SK-N-SH (cell line): ENCODE measurements at places on chromosomes 5 and 9. TPM values are rescaled to one million over a fixed set of nuclear protein-coding genes. Genes with fewer than 3 reads are reported as not detected.

Gene CDC26
- polyA plus RNA-seq, result 29.6 and 31.0 TPM in 2 replicates

Gene FNIP1
- polyA plus RNA-seq, result 2.4 and 3.7 TPM in 2 replicates

DNA sequence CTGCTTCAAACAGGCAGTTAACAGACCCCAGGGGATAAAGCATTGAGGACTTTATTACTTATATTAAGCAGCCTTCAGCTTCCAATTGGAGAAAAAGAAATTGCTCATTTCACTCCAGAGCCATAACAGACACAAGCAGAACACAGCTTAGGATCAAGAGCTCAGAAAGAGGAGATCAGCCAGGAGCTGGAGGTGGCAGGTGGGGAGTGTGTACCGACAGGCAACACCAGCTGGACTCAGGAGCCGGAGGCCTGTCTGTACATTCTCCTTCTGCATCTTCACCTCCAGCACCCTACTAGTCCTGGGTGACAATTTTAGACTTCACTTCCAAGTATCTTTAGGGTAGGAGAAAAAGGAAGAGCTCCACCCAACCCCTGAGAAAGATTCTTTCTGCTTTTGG is 35.8 kb downstream of the NRG2 start:
- no peaks in the 10 kb centered on the region for H3K36me3 ChIP-seq
- no peak overlapping the region for H3K27ac ChIP-seq
- H3K4me3 ChIP-seq, result no peak overlapping the region
- H3K27me3 ChIP-seq, result no peaks in the 10 kb centered on the region
- no peaks in the 10 kb centered on the region; the same call in 1 of the 2 replicates for H3K4me1 ChIP-seq

Gene GPR150
- polyA plus RNA-seq, result 0.06 and 0.07 TPM in 2 replicates

DNA sequence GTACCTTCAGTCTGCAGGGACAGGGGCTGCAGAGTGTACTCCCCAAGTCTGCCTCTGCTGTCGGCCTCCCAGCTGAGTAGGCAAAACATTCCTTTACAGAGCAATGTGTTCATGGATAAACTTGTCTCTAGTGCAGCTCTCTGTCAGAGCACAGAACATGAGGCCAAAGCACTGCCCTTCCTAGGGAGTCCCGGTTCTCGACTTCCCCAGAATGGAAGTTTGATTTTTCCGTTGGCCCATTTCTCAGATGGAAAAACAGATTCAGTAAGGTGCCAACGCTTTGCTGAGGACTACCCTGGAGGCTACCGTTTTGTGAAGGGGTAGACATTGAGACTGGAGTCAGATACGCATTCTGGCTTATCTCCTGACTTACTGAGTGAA is 422 bp upstream of the TRIM32 start:
- H3K27ac ChIP-seq, result peak overlapping the region; percentile 82
- no peaks in the 10 kb centered on the region for H3K27me3 ChIP-seq
- no peak for DNase-seq
- peaks cover 8% of the 10 kb centered on the region; the same call in 1 of the 2 replicates for H3K4me1 ChIP-seq
- peak overlapping the region; percentile 83 for H3K4me3 ChIP-seq

DNA sequence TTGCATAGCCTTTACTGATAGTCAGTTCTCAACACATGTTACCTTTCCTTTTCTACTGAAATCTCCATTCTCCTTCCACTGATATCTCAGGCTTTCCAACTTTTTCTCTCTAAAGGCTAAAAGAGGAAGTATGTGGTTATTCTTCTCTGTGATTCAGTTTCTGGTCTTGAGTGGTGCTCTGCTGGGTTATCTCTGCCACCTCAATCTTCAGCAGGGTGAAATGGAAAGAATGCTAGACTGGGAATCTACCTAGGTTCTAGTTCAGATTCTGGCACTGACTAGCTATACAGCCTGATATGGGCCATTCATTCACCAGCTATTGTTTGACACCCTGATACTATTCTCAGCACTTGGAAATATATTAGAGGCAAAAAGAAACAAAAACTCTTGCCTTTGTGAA is 124.9 kb upstream of the GRIA1 start:
- H3K36me3 ChIP-seq, result no peaks in the 10 kb centered on the region
- H3K27me3 ChIP-seq, result no peaks in the 10 kb centered on the region
- DNase-seq, result no peak
- no peak overlapping the region for H3K27ac ChIP-seq

Gene MAP3K1
- polyA plus RNA-seq, result 2.2 and 3.5 TPM in 2 replicates

Gene HABP4
- 18.4 and 19.0 TPM in 2 replicates for polyA plus RNA-seq

GRCh38 chr9:12846035-12846434 is 71.2 kb downstream of the LURAP1L start:
- no peaks in the 10 kb centered on the region for H3K27me3 ChIP-seq
- no peak for DNase-seq
- no peaks in the 10 kb centered on the region for H3K4me1 ChIP-seq
- H3K4me3 ChIP-seq, result no peak overlapping the region
- no peak overlapping the region for H3K27ac ChIP-seq

- H3K4me1 ChIP-seq, result no peaks in the 10 kb centered on the region
- no peak for DNase-seq
- H3K36me3 ChIP-seq, result no peaks in the 10 kb centered on the region
- H3K4me3 ChIP-seq, result no peak overlapping the region
- H3K27me3 ChIP-seq, result no peaks in the 10 kb centered on the region
- no peak overlapping the region; the same call in 1 of the 2 replicates for H3K27ac ChIP-seq
Measured at GRCh38 chr5:137248527-137248926, 250.6 kb downstream of the SPOCK1 start.

- H3K36me3 ChIP-seq, result no peaks in the 10 kb centered on the region
- peak overlapping the region; percentile 78 for H3K27ac ChIP-seq
- DNase-seq, result peak; percentile 34
- peaks cover 6% of the 10 kb centered on the region for H3K4me1 ChIP-seq
- no peaks in the 10 kb centered on the region for H3K27me3 ChIP-seq
Measured at GRCh38 chr5:82909771-82910170, 167.4 kb downstream of the TMEM167A start.

Gene CDX1
- polyA plus RNA-seq, result 0.23 and 0.26 TPM in 2 replicates

- DNase-seq, result peak; percentile 71
- H3K27ac ChIP-seq, result no peak overlapping the region
- H3K27me3 ChIP-seq, result no peaks in the 10 kb centered on the region
- H3K36me3 ChIP-seq, result no peaks in the 10 kb centered on the region
- no peak overlapping the region for H3K4me3 ChIP-seq
Measured at GRCh38 chr9:89750117-89750791, 145.4 kb downstream of the GADD45G start.

DNA sequence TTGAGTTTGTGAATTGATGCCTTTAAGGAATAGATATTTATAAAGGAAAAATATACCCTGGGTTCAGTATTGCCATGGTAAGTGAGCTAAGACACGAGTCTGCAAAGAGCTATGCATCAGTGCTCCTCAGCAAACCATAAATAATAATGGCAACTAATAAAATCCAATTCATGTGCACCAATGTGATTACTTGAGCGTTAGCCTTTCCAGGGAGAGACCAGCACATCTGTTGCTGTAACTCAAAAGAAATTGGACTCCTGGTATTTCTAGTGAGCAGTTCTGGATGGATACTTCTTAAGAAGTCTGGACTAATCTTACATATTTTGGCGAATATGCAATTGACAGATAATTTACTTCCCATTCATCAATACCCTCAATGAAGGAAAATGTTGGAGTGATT is 373.3 kb downstream of the ARHGEF28 start:
- H3K36me3 ChIP-seq, result no peaks in the 10 kb centered on the region
- H3K4me3 ChIP-seq, result no peak overlapping the region

DNA sequence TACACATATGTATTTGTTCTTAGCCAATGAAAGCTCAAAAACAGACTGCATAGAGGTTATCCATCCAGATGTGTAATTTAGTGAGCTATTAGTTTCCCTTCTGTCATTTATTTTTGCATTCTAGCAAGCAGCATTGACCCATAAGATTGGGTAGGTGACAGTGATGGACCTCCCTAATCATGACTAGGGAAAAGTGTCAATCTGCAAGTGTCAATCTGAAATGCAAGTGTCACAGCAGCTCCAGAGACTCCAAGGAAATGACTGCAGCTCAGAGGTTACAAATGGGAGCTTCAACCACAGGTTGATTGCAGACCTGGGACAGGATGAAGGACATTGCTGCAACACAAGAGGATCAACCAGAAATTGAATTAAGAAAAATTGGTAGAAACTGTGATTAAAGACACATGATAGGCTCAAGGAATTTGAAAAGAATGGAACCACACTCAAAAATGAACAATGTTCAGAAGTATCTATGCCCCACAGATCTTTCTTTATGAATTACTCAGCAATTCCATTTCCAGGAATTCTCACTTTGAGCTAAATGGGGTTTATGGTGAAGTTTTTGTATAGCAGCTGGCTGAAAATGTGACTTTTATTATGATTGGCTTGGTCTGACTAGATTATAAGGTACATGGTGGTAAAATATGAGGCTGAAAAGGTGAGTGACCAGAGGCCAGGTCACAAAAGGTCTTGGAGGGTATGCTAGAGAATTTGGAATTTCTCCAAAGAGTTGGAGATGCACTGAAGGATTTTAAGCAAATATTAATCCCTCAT is 59.6 kb upstream of the HTR4 start:
- no peak overlapping the region for H3K4me3 ChIP-seq
- H3K4me1 ChIP-seq, result no peaks in the 10 kb centered on the region
- DNase-seq, result no peak
- H3K36me3 ChIP-seq, result no peaks in the 10 kb centered on the region
- no peak overlapping the region for H3K27ac ChIP-seq

Gene PCDHB4
- 0.36 and 0.51 TPM in 2 replicates for polyA plus RNA-seq

GRCh38 chr5:143440448-143441115 is 37.1 kb upstream of the NR3C1 start:
- H3K27me3 ChIP-seq, result no peaks in the 10 kb centered on the region
- H3K36me3 ChIP-seq, result no peaks in the 10 kb centered on the region
- H3K4me1 ChIP-seq, result no peaks in the 10 kb centered on the region
- no peak overlapping the region for H3K4me3 ChIP-seq

- H3K36me3 ChIP-seq, result no peaks in the 10 kb centered on the region
- no peak overlapping the region for H3K27ac ChIP-seq
- H3K27me3 ChIP-seq, result no peaks in the 10 kb centered on the region
- no peak overlapping the region for H3K4me3 ChIP-seq
- DNase-seq, result no peak
Measured at GRCh38 chr9:35652829-35653209, 2.1 kb upstream of the SIT1 start.

DNA sequence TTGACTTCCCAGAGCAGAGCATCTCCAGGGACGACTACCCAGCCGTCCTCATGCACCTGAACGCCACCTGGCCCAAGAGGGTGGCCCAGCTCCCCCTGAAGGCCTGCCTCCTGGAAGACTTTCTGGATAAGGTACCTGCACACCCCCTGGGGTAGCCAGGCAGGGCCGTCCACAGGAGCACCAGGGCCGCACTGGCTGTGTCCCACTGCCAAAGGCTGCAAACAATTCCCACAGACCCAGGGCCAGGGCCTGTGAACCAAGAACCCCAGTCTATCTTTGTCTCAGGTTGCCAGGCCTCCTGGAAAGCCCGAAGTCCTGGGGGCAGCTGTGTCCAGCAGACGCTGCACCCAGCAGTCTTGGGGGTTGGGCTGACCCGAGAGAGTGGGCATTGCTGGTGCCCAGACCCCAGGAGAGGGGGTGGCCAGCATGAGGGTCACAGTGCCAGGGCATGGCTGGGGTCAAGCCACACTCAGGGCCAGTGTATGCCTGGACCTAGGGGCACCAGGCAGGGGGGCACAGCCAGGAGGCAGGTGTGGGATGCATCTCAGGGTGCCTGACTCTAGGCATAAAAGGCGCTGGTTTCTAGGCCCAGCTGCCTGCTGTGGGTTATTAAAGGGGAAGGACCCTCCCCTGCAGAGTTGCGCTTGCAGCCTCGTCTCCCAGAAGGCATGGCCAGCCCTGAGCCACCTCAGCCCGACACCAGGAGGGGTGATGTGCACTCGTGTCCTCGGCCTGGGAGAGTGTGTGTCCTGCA is 17.7 kb downstream of the SLC6A18 start:
- H3K4me1 ChIP-seq, result no peaks in the 10 kb centered on the region; the same call in 1 of the 2 replicates
- no peak for DNase-seq
- H3K4me3 ChIP-seq, result no peak overlapping the region
- H3K36me3 ChIP-seq, result no peaks in the 10 kb centered on the region
- peaks cover 18% of the 10 kb centered on the region for H3K27me3 ChIP-seq
- H3K27ac ChIP-seq, result no peak overlapping the region

DNA sequence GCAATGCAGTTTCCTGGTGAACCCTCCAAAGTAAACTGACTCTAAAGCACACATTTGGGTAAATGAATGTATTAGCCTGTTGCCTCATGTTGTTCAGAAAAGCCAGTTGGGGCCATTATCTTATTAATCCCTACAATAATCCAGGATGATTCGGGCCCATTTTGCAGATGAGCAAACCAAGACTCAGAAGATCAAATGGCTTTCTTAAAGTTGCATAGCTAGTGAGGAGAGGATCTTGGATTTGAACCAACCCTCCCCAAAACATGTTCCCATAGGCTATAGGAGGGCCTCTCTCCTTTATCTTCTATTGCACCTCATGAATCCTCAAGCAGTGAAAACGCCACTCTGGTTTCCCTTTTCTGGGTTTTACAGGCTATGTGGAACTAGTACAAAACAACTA is 267.6 kb upstream of the RFX3 start:
- no peak for DNase-seq
- no peaks in the 10 kb centered on the region for H3K36me3 ChIP-seq
- no peak overlapping the region for H3K27ac ChIP-seq

DNA sequence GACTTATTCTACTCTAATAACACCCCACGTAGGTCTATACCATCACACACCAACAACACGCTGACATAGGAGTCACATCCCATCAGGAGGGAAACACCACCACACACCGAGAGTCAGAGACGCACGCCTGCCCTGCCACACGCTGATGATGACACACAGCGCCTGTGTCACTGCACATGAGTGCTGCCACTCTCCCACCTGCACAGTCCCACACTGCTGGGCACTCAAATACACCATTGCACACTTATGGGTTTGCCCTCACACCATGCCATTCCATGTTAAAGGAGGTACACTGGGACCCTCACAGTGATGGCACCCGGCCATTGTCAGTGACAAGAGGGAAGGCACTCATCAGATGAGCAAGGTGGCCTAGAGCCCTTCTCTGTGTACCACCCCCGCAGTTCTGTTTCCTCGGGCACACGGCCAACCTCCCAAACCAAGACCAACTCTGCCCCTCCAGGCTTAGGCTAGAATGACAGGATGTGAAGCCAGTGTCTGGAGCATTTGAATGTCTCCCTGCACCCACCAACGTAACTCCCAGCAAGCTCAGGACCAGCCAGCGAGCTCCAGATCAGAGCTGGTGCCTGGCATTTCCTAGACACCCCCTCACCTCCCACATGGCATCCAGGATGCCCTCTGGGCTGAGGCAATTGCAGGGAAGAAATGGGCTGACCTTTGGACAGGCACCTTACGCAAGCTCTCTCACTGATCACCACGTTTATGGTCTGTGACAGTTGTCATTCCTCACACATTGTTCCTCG is 3.6 kb upstream of the CPLX2 start:
- H3K4me3 ChIP-seq, result no peak overlapping the region
- H3K4me1 ChIP-seq, result no peaks in the 10 kb centered on the region
- peak; percentile 85 for DNase-seq
- H3K27ac ChIP-seq, result peak overlapping the region; percentile 43
- H3K36me3 ChIP-seq, result no peaks in the 10 kb centered on the region

Gene CD180
- 0.02 TPM in 2 replicates for polyA plus RNA-seq

DNA sequence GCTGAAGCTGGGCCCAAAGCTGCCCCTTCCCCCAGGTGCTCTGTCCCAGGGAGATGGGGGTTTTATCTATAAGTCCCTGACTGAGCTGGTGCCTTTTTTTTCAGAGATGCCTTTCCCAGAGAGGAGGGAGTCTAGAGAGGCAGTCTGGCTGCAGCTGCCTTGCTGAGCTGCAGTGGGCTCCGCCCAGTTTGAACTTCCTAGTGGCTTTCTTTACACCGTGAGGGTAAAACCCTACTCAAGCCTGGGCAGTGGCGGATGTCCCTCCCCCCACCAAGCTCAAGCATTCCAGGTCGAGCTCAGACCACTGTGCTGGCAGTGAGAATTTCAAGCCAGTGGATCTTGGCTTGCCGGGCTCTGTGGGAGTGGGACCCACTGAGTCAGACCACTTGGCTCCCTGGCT is 41.3 kb downstream of the CAVIN4 start:
- no peak for DNase-seq
- no peaks in the 10 kb centered on the region for H3K27me3 ChIP-seq
- H3K27ac ChIP-seq, result no peak overlapping the region
- H3K4me1 ChIP-seq, result no peaks in the 10 kb centered on the region
- H3K36me3 ChIP-seq, result no peaks in the 10 kb centered on the region
